Cortex of kidney (tissue), 1 donor: ENCODE measurements at places on chromosomes 6 and 20.

DNA sequence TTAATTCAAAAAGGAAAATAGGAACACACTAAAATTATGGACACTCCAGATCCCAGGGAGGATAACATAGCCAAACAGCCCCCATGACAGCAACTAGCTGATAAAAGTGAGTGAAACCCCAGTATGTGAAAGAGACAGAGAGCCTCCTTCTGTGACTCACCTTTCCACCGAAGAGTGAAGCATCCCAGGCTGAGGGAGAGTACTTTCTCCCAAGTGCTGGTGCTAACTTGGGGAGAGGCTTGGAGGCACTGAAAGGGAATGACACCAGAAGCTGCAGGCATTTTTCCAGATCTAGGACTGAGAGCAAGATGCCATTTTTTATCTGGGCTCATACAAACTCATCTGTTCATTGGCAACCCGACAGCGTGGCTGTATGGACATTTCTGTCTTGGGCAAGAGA is 339.8 kb downstream of the HTR1B start:
- DNase-seq: no peak

DNA sequence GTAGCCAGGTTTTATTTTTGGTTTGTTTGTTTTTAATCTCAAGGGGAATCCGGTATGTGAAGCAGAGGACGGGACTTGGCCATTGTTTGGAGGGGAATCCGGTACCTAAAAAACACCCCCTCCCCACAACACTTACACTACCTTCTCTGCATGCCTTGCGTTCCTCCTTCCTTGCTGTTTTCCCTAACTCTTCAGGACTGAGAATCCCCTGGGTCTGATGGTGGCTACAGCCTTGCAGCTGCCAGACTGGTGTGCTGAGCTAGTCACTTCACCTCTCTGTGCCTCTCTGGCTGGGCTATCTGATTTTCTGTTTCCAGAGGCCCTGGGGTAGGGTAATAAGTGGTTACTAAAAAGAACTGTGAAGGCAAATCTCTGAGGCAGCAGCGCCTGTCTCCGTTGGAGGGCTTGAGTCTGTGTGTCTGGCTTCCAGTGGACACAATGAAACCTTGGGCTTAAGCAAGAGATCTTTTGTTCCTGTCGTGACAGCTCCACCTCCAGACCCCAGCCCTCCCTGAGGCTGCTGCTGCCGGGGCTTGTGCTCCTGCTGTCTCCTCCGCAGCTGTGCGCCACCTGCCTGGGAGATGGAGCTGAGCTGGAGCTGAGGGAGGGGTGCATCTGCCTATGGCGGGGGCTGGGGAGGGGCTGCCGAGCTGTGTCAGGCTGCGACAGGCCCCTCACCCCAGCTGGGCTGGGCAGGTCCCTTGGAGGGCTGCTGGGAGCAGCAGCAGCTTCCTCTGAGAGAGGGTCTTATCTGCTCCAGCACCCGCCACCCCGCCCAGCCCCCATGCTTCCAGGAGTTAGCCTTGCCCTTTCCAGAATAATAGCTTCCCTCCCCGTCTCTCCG is 65.8 kb upstream of the CCDC167 start:
- DNase-seq: no peak

GRCh38 chr20:48758206-48758820 is 69.5 kb downstream of the PREX1 start:
- no peak for DNase-seq

GRCh38 chr6:168342636-168343035 is 23.1 kb upstream of the DACT2 start:
- no peak for DNase-seq

- DNase-seq: no peak
Measured at GRCh38 chr6:3157131-3157933, at the start of gene TUBB2A. TSS of gene TUBB2A (minus strand) at chr6:3157544. CDS start at chr6:3157463, 81 bp downstream.

DNA sequence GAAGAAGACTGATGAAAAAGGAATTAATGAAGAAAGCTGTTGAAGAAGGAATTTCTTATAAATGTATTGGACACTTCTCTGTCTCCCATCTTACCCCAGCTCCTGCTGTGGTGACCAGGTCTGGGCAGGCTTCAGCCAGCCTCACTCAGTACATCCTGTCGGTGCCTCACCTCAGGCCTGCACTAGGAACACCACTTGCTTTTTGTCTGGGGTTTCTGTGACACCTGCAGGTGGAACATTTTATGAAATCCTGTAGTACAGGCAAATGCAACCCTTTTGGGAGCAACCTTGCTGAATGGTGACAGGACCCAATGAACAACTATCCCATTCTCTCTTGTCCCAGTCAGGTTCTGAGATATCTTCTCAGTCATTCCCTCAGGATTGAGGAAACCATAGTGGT is 129.7 kb downstream of the PRDM13 start:
- no peak for DNase-seq

DNA sequence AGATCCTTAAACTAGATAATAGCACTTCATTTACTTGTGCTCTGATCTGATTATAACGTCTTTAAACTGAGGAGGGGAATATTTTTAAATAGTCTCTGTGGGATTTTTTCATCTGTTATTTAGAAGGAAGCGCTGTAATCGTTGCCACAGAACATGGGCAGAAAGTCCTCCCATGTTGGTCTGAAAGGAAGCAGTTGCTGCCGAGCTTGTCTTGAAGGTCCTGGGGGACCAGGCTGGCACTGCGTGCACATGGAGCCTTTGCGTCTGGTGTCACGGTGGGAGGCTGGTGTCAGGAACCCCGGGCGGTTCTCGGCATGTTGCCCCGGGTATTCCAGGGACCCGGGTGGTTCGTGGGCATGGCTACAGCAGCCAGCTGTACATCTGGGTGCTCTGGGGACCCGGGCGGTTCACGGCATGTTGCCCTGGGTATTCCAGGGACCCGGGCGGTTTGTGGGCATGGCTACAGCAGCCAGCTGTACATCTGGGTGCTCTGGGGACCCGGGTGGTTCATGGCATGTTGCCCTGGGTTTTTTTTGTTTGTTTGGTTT is 11.5 kb downstream of the TPD52L2 start:
- DNase-seq: no peak

DNA sequence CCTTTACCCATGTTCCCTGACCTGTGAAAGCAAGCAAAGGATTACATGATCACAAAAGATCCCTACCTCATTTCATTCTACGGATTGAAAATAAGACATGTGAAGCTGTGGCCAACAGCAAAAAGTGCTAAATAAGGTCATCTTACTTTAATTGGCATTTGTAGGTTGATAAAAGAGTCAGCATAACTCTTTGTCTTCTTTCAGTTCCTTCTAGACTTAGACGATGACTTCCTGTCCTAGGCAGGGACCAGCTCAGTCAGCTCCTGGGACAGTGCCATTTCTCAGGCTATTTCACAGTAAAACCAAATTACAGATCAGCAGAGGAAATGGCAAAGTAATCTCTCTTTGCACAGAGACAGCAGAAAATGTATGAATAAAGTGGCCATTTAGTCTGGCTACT is 480.7 kb downstream of the RFPL4B start:
- DNase-seq: no peak

DNA sequence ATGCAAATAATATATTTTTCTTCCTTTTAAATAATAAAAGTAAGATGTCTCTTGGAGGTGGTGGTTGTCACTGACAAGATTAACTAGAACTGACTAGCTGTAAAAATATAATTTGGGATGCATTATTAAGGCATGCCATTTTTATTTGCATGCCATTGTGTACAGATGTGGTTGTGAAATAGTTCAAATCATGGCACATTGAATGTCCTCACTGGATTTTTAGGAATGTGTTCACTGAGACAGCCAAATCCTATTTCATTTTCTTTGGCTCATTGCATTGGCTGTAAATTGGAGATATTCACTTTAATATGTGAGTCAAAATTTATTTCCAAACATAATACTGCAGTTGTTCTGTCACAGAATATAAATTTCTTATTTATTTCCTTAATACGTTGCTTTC is 62.3 kb downstream of the ESR1 start:
- DNase-seq: no peak
